ENCODE measurements at places on chromosomes 6 and 20.

- no peak for DNase-seq
Observed at GRCh38 chr20:24701668-24702067, 232.2 kb downstream of the SYNDIG1 start.

DNA sequence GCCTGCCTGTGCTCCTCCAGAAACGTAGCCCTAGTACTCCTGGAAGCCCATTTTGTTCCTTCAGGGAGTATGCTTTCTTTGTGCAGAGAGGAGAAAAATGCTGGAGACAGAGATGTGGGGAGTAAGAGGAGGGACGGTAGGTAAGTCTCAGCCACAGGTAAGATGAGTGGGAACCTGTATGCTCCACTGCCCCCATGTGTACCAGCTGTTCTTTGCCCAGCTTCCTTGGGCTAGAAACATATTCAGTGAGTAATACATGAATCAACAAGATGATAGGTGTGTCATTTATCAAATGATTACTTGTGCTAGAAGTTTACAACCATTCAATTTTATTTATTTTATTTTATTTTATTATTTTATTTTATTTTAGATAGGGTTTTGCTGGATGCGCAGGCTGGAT, 13.6 kb upstream of the CEP85L start:
- DNase-seq, result no peak

- no peak for DNase-seq
Observed at GRCh38 chr6:100809346-100809745, 71.8 kb downstream of the ASCC3 start.

GRCh38 chr6:56864171-56864616, 90.7 kb upstream of the BEND6 start:
- no peak for DNase-seq

DNA sequence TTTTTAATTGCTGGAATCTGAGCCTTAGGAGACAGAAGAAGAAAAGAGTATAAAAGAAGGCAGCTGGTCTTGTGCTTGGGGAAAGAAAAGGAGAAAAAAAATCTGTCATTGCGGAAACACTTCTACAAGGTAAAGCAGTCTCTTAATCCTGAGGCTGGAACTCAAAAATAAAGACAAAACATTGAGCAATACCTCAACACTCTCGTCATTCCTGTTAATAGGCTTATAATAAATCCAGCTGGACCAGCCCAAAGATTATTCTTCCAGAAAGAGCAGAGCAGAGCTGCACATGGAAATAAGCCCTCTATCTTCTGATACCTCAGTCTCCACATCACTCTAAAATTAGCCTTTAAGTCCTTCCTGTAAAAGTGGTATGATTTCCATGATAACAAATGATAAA, 62.0 kb upstream of the HIVEP1 start:
- DNase-seq, result no peak

GRCh38 chr6:130937942-130938604, 110.9 kb downstream of the SMLR1 start:
- DNase-seq, result no peak

GRCh38 chr6:43623880-43624785, 4.9 kb downstream of the GTPBP2 start:
- DNase-seq, result no peak

DNA sequence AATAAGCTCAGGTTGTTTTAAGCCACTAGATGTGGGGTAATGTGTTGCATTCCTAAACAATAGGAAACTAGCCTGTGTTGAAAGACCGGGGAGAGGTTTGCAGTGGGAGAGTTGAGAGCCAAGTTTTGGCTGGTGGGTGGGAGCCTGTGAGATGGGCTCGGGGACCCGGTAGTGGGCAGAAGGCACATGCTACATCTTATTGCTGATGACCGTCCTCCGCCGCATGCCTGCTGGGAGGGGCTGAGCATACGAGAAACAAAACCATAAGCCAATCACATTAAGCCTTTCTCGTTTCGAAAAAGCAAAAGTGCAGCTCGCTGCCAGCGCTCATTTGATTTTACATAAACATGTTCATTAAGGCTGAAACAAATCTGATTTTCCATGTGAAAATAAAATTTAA, 57.4 kb upstream of the MPC1 start:
- DNase-seq, result no peak

- no peak for DNase-seq
Observed at GRCh38 chr20:49964964-49965780, 17.6 kb upstream of the SNAI1 start.

- DNase-seq, result no peak
Observed at GRCh38 chr6:137731960-137732616, 135.0 kb upstream of the TNFAIP3 start.

GRCh38 chr20:20477444-20478041, 109.6 kb downstream of the INSM1 start:
- no peak for DNase-seq

DNA sequence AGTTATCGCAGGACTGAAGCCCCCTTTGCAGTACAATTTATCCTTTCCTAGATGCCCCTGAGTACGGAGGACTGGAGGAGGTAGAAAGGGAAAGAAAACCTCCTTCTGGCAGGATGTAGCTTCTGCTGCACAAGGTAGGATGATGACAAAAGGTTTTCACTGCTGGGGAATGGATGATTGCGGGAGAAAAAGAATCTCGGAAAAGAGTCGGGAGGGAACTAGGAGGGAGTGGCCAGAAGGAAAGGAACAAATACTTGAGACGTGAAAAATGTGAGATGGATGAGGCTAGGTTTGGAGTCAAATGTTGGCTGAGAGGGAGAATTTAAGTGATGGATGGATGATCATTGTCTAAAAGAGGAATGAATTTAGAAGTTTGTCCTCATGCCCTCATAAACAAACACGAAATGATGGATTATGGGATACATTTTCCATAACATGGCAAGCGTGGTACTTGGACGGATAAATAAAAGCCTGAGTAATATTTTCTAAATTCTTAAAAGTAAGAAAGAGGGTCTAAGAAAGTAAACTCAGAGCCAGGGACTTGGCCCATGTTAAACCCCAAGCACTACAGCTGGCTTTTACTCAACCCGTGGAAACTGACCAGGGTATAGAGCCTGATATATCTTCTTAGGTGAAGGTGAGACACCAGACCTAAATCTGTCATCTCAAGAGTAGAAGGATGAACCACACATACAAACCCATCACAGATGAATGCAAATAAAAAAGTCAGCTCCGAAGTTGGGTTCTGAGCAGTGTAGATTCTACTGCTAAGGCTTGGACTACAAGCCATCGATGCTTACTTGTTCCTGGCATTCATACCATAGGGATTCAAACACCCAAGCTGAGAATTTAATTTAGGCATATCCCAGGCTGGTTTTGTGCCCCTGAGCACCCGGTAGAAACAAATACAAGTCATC, 72.4 kb downstream of the HFE start:
- no peak for DNase-seq

- no peak for DNase-seq
Observed at GRCh38 chr20:3590164-3590563, 73.0 kb downstream of the GFRA4 start.

GRCh38 chr6:92820601-92821000, 598.8 kb downstream of the EPHA7 start:
- no peak for DNase-seq

Data from cortex of kidney (tissue), 1 donor.